Naive thymus-derived CD4-positive, alpha-beta T cell (primary cell): ENCODE measurements at places on chromosomes 4 and X.
A peak's percentile ranks its signal among the peaks of the same experiment; 100 is the strongest.

DNA sequence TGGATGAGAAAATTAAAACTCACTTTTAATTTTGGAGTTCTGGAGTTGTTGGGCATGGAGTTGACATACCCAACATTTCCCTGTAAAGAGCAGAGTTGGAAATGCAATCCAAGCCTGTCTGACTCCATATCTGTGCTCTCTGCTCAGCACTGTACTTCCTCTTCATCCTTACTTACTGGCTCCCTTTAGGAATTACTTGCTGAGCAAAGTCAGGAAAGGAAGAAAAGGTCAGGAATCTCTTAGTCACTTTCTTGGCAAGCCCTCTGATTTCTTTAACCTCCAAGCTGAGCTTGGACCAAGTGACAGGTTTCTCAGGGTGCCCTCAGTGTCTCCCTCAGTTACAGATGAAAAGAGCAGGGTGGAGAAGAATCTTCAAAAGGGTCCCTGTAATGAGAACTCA is 501.5 kb downstream of the ZIC3 start:
- no peaks in the 10 kb centered on the region for H3K27me3 ChIP-seq
- H3K27ac ChIP-seq = no peak overlapping the region

GRCh38 chrX:111354496-111354895 is 57.5 kb downstream of the DCX start:
- H3K36me3 ChIP-seq = no peaks in the 10 kb centered on the region
- H3K4me3 ChIP-seq = no peak overlapping the region

DNA sequence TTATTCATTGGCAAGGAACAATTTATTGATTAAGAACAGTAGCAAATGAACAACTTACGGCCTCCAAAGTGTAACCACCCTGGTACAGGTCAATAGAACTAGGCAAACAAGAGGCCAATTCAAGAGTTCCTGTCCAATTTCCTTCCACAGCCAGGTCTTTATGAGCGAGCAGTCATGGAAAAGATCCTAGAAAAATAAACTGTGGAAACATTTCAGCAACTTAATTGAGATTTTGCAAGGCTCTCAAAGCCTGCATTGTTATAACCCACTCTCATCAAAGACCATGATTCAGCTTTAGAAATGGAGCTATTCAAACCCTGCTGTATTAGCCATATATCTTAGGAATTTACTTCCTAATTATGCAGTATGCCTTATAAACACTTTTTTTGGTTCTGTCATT is 43.6 kb downstream of the UNC5C start:
- no peak overlapping the region for H3K27ac ChIP-seq
- no peak overlapping the region for H3K4me3 ChIP-seq
- no peaks in the 10 kb centered on the region for H3K36me3 ChIP-seq
- no peak for DNase-seq

DNA sequence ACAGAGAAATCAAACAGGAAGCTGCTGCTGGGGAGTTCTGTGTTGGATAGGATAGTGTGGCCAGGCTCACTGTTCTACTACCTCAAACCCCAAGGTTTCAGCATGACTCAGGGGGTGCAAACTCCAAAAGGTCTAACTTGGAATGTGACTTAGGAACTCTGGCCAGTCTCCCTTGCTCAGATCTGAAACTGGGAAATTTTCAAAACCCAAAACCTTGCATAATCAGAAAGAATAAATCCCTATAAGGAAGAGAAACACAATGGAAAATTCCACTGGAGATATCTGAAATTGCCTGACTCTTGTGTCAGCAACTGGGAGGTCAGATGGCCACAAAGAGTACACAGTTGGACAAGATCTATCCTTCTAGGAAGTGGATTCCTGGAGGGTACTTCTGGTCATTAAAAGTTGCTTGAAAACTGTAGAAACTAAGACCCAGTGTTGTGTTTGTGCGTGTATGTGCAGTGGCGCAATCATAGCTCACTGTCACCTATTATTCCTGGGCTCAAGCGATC is 58.0 kb downstream of the PPEF2 start:
- H3K27me3 ChIP-seq = no peaks in the 10 kb centered on the region
- no peak overlapping the region for H3K4me3 ChIP-seq
- DNase-seq = no peak
- H3K36me3 ChIP-seq = no peaks in the 10 kb centered on the region
- no peaks in the 10 kb centered on the region for H3K4me1 ChIP-seq
- H3K27ac ChIP-seq = no peak overlapping the region

- H3K27me3 ChIP-seq = no peaks in the 10 kb centered on the region
- no peak overlapping the region for H3K4me3 ChIP-seq
- H3K36me3 ChIP-seq = no peaks in the 10 kb centered on the region
- DNase-seq = no peak
These were observed 23.1 kb upstream of the ZXDA start for GRCh38 chrX:57933321-57933720.

DNA sequence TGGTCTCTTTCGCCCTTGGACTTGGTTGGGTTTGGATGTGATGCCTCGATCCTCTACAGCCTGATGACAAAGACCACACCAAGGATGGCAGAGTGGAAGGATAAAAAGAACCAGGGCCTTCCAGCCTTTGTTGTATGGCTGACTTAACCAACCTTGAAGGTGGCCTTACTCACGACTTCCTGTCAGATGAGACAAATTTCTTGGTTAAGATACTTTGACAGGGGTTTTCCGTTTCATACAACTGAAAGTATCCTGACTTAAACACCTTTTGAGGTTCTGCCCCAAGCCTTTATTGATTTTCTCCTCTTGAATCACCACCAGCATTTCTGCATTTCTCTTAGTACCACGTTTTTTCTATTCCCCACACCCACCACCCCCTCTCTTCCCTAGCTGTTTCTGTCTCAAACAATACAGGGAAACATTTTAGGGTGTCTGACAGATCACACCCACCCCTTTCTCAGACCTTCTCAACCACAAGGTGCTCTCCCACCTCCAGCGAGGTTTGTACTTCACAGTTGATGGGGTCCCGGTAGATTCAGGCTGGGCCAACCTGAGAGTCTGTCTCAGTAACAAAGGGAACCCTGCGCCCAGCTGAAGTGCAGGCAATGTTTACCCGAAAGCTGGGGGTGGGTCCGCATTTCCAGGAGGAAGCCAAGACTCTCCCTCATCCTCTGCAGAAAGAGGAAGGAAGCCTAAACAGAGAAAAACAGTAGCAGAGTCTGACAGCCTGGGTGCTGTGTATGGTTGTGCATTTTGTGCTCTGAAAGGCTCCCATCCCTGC is 5.0 kb upstream of the TSPAN5 start:
- H3K4me1 ChIP-seq = peaks cover 20% of the 10 kb centered on the region
- peak overlapping the region; percentile 86 for H3K27ac ChIP-seq
- peak; percentile 67 for DNase-seq

DNA sequence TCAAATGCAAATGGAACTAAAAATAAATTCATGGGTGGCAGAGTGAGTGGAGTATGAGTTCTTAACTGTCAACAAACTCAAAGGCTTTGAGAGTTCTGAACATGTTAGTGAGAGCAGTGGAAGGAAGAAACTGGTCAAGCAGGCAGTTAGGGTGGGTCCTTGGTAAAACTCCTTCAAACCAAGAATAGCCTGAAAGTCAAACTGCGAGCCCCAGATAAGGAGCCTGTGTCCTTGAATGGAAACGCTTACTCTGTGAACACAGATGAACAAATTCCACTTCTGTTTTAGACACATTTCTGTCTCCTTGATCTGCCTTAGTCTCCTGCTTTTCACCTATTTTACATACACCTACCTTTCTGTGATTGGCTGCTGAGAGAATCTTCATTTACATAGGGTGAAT is 129.4 kb upstream of the PCDH18 start:
- no peaks in the 10 kb centered on the region for H3K4me1 ChIP-seq
- no peak overlapping the region for H3K4me3 ChIP-seq
- no peaks in the 10 kb centered on the region for H3K27me3 ChIP-seq
- DNase-seq = no peak

DNA sequence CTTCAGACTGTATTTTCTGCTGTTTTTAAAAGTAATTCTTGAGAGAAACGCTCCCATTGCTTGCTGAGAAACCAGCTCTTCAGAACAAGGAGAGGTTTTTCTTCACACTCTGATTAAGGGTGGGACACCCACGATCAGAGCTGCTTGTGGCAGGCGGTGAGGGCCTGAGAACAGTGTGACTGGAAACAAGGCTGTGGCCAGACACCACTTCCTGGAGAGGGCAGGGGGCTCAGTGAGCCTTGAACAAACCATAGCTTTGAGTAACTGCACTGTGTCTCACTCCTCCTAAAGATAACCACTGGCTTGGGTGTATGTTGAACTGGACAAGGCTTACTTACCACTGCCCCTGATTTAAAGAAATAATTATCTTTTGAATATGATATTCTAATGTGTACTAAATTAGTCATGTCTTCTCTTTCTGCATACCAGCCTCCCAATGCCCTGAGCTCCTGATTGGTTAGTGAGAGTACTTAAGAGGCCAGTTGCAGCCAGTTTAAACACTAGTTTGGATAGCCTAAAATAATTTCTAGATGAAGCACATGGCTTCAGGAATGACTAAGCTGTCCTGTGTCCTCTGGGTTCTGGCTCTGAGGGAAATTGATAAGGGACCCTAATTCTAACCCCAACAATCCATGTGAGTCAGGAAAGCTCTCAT is 3.7 kb upstream of the GPR82 start:
- peaks cover 2% of the 10 kb centered on the region for H3K36me3 ChIP-seq
- no peak overlapping the region for H3K27ac ChIP-seq
- no peak overlapping the region for H3K4me3 ChIP-seq
- no peaks in the 10 kb centered on the region for H3K27me3 ChIP-seq
- H3K4me1 ChIP-seq = peaks cover 28% of the 10 kb centered on the region
- DNase-seq = no peak

DNA sequence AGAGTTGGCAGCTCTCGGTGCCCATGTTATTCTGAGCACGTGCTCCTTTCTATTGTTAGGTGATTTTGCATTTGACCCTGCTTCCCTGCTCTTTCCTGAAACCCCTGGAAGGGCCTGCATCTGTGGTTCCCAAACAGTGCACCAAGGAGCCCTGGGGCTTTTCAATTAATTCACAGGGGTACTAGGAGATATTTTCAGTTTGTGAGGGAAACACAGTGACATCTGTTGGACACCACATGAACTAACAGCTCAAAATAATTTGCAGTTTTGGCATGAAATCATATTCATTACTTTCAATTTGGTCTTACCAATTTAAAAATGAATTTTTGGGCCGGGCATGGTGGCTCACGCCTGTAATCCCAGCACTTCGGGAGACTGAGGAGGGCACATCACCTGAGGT is 156.6 kb downstream of the GATB start:
- H3K27me3 ChIP-seq = no peaks in the 10 kb centered on the region
- H3K4me3 ChIP-seq = no peak overlapping the region
- H3K27ac ChIP-seq = no peak overlapping the region
- H3K4me1 ChIP-seq = no peaks in the 10 kb centered on the region
- H3K36me3 ChIP-seq = no peaks in the 10 kb centered on the region

GRCh38 chrX:13253223-13253622 is 66.6 kb downstream of the ATXN3L start:
- no peaks in the 10 kb centered on the region for H3K4me1 ChIP-seq
- H3K36me3 ChIP-seq = no peaks in the 10 kb centered on the region
- no peak for DNase-seq
- H3K27me3 ChIP-seq = no peaks in the 10 kb centered on the region

- DNase-seq = no peak
- H3K4me1 ChIP-seq = no peaks in the 10 kb centered on the region
- H3K36me3 ChIP-seq = no peaks in the 10 kb centered on the region
- no peak overlapping the region for H3K4me3 ChIP-seq
- no peak overlapping the region for H3K27ac ChIP-seq
These were observed 223.6 kb downstream of the PALLD start for GRCh38 chr4:168720396-168720900.

DNA sequence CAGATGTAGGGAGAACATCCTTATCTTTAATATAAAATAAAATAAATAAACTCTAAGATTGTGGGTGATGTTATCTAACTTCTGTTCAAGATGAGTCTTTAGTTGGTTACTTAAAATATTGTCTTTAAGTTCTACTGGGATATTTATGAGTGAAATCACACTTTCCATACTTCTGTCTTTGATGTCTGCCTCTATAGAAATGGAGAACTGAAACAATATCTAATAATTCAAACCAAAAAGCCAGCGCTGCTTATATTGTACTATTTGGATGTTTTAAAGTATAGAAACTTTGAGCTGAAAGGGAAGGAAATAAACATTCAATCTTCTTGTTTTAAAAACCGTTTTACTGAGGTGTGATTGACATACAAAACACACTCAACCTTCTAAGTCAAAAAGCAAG is 44.8 kb upstream of the RPS6KA3 start:
- no peaks in the 10 kb centered on the region for H3K4me1 ChIP-seq
- no peak overlapping the region for H3K27ac ChIP-seq
- H3K36me3 ChIP-seq = no peaks in the 10 kb centered on the region
- H3K27me3 ChIP-seq = no peaks in the 10 kb centered on the region

DNA sequence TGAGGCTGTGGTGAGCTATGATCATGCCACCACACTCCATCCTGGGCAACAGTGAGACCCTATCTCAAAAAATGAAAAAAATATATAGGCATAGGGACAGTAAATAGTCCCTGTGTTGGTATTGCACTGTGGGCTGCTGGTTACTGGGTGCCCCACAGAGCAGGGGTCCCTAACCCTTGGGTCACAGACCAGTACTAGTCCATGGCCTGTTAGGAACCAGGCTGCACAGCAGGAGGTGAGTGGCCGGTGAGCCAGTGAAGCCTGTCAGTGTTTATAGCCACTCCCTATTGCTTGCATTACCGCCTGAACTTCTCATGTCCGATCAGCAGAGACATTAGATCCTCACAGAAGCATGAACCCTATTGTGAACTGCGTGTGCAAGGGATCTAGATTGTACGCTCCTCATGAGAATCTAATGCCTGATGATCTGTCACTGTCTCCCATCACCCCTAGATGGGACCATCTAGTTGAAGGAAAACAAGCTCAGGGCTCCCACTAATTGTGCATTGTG is 106.5 kb downstream of the TNIP2 start:
- H3K4me1 ChIP-seq = no peaks in the 10 kb centered on the region
- no peak overlapping the region for H3K4me3 ChIP-seq
- H3K27ac ChIP-seq = no peak overlapping the region
- no peak for DNase-seq
- peaks cover 5% of the 10 kb centered on the region for H3K36me3 ChIP-seq

DNA sequence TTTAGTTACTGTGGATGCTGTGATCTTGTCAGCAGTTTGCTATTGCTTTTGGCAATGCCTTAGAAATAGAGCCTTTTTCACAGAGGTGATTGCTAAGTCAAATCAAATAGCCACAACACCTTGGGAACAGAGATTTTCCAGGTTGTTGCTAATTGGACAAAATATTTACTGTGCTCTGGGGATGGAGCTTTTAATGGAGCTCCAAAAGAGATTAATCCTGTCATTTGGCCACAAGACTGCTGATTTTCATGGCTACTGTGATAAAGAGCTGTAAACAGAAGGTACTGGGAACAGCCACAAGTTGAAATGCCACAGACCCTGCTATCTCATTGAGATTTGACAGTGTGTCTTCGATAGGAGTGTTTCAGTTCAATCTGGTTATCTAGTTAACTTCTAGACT is 1715.2 kb upstream of the ADGRL3 start:
- no peaks in the 10 kb centered on the region for H3K27me3 ChIP-seq
- H3K4me3 ChIP-seq = no peak overlapping the region
- H3K36me3 ChIP-seq = no peaks in the 10 kb centered on the region
- H3K27ac ChIP-seq = no peak overlapping the region
- no peak for DNase-seq

GRCh38 chrX:118666521-118666920 is 60.9 kb upstream of the IL13RA1 start:
- H3K27ac ChIP-seq = no peak overlapping the region
- H3K36me3 ChIP-seq = peaks cover 7% of the 10 kb centered on the region
- H3K27me3 ChIP-seq = no peaks in the 10 kb centered on the region
- H3K4me1 ChIP-seq = no peaks in the 10 kb centered on the region
- no peak for DNase-seq
- no peak overlapping the region for H3K4me3 ChIP-seq
